ENCODE measurements at places on chromosomes 2 and 18.

DNA sequence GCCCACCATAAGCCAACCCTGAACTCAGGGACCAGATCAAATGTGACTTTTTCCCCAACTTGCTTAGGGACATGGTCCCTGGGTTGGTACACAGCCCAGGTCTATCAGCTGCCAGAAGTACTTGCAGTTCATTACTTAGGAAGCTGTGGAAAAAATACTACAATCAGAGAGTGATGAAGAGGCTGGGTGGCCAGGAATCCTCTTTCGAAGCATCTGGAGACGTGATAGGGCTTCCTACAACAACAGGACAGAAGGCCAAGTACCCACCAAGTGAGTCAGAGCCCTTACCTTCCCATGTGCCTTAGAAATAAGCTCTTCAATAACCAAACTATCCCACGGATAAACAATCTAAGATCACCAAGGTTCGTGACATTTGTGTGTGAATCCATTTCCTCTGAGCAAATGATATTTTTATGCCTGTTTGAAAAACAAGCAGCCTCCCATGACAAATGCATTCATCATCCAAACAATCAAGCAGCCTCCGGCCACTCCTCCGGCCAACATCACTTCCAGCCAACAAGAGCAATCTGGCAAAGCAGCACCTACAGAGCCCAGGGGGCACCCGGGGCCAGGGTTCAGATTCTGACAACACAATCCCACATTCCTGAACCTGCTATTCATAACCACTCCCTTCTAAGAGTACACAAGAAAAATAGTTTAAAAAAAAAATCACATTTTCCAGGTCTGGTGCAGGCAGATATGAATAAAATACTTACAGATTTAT lies 26.4 kb downstream of the TBC1D8 start:
- no peak for DNase-seq

DNA sequence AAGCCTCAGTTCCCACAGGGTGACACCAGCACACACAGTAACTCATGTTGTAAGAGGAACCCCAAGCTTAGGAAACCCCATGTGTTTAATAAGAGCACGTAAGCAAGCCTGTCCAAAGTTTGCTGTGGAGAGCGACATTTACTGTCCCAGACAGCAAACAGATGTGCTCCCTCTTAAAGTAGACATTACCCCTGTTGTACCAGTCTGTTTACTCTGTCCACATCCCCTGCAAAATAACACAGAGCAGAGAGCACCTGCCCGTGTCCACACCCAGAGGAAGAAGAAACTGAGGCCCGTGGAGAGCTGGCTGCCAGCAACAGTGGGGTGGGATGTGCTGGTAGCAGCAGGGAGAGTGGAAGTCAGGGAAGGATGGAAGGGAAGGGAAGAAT lies 243.5 kb downstream of the GBX2 start:
- no peak for DNase-seq

DNA sequence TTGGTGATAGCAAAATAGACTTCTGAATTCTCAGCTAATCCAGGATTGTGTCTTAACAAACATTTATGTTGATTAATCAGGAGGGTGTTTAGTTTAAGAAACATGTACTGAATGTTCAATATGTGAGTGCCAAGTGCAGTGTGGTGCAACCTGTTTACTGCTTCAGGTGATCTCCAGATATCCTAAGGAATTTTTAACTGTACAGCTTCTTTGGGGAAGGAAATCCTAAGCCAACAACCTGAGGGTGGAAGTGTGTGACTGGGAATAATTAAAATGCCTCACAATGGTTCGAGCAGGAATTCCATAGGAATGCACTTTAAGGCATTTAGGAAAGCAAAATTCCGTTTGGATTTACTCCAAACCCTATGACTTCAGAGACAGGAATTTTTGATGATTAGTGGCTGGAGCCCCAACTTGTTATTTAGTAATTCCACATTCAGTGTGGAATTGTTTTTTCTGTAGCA lies 16.4 kb downstream of the CRIM1 start:
- DNase-seq: no peak

DNA sequence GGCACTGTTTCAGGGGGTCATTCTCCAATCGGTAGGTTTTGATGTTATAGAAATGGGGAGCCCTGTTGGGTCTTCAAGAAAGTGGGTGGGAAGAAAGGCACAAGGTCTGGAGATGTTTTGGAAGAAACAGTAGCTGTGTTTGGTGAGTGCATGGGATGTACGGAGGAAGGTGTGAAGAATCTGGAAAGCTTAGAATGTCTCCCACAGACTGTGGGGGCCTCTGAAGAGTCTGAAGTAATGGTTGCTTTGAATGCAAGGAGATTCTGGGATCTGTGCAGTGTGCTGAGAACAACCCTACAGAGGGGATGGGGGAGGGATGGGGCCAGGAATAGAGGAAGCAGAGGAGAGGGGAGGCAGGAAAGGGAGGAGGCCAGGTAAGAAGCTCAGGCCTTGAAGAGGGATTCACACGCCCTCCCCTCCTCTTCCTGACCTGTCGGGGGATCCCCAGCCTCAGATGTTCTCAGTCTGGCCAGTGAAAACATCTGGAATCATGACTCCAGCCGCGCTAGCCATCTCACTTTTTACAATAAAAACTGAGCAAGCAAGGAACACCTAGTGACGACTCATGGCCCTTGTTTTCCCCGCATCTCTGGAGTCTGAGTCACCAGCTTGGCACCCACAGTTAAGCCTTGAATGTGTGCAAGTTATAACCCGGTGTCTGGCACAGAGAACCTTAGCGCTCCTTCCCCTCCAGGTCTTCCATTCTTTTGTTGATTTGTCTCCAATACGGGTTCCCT lies 74.2 kb downstream of the SH3BP4 start:
- no peak for DNase-seq

- DNase-seq: no peak
These were observed 422.5 kb downstream of the DPP10 start for GRCh38 chr2:114864901-114865300.

GRCh38 chr2:43097644-43098408 lies 128.6 kb downstream of the ZFP36L2 start:
- no peak for DNase-seq

- no peak for DNase-seq
These were observed 18.1 kb upstream of the DNAH7 start for GRCh38 chr2:196086517-196087368.

DNA sequence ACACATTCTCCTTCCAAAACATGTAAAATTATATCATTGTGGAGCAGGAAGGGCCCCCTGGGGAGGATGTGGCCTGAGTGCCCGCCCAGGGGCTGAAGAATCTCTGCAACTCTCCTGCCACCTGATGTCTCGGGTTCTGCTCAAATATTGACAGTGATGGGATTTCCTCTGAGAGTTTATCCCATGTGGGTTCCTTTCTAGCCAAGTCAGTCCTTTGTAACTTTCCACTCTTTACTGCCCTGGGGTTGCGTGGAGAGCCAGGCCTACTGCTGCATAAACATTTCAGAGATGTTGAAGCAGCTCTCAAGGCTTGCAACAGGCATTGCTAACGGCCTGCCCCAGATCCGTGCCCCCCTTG lies 4.0 kb upstream of the RAB17 start:
- no peak for DNase-seq

GRCh38 chr2:224331698-224332097 lies 70.2 kb downstream of the FAM124B start:
- DNase-seq: no peak

- DNase-seq: no peak
These were observed 88.8 kb downstream of the USP40 start for GRCh38 chr2:233477548-233478433.

- DNase-seq: no peak
These were observed 191.8 kb upstream of the GLI2 start for GRCh38 chr2:120543899-120544298.

DNA sequence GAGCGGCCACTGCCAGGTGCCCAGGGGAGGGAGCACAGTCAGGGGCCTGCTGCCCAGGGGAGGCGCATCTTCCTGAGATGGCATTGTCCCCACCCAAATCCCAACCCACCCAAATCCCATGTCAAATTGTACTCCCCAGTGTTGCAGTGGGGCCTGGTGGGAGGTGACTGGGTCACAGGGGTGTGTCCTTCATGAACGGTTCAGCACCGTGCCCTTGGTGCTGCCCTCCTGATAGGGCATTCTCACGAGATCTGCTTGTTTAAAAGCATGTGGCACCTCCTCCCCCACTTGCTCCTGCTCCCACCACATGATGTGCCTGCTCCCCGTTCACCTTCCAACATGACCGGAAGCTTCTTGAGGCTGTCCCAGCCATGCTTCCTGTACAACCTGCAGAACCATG lies 27.6 kb downstream of the ANKMY1 start:
- no peak for DNase-seq

DNA sequence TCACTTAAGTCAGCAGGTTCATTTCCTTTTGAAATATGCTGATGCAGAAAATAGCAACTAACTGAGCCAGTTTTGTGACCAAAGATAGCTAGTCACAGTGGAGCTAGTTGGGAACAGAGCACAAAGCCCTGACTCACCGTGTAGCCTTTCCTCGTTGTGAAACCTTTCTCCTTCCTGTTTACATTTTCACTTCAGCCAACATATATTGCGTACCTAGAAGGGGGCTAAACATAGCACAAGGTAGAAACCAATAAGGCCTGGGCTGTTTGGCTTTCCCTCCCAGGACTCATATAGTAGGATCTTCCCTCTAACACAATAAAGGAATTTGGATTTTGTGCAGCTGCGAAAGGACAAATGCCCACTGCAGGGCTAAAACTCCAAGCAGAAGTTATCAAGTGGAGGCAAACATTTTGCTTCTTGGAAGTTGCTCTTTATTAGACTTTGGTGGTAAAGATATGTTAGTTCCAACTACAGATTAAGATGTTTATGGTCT lies 24.5 kb upstream of the LPIN2 start:
- DNase-seq: peak; percentile 43
